ENCODE measurements at places on chromosomes 6 and 20.

DNA sequence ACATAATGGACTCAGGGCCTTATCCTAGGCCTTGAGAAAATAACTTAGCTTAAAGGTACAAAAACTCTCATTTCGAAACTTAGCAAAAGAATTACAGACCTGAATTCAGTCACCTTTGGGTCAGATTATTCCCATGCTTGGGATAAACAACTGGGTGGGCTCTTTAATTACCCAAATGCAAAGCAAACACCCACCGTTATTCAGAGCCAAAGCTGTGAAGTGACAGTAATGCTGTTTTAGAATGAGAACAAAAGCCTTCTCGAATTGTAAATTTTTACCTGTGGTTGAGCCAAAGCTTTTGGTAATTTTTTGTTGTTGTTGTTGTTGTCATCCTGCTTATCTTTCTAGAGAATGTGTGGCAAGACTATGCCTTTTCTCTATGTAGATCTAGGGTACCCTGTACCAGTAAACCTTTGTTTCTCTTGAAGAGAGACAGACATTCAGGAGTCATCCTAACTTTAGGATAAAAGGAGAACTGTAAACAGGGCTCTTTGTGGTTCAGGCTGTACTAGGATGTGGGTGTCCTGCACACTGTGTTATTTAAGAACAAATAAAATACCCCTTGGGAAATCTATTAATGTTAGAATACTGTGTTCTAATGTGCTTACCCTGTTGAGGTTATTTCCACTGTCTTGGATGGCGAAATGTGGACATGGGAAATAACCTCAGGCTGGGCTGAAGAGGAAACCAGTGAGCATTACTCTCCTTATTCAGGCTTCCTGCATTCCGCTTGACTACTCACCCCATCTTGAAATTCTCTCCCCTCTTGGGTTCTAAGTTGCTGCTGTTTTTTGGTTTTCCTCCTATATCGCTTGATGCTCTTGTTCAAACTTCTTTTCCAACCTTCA is 480.7 kb downstream of the CD83 start:
- no peak for DNase-seq

GRCh38 chr6:41167173-41167963 is 4.5 kb upstream of the TREM2 start:
- no peak for DNase-seq

DNA sequence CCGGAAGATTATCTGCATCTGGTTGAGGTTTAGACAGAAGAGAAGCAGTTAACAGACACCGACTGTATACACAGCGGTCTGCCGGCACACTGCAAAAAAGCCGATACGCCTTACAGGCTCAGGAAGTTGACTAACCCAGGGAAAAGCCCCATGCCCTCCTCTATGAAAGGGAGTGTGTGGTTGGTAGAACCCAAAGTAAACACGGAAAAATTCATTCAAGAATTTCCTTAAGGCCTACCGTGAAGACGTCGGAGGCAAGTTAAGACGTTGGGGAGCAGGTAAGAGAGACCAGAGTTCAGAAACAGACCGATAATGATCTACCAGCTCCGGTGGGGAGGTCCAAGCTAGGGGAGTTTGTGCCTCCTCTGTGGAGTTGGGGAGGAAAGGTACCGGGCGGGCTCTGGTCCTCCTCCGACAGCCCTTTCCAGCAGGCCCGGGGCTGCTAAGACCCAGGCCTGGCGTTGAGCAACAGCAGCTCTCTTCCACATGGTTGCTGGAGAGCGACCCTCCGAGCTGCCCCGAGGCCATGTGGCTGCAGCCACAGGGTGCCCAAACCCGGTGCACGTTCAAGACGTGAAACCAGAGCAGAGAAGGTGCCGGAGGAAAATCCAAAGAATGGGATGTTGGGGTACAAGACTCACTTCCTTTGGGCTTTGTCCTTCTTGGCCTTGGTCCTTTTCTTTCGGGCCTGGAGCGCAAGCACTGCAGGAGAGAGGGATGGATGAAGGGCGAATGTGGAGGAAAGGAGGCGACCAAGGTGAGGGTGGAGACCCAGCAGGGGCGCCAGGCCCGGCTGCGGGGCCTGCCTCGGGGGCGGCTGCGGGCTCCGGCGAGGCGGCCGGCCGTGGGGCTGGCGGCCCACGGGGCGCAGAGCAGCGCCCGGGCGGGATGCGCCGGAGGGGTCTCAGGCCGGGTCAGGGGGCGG is 809 bp downstream of the SRPK1 start:
- DNase-seq: no peak

- no peak for DNase-seq
These were observed 164.2 kb upstream of the ATXN1 start for GRCh38 chr6:16925461-16925860.

- no peak for DNase-seq
These were observed 6.8 kb upstream of the SNHG17 start for GRCh38 chr20:38441916-38442315.

GRCh38 chr6:125550892-125551291 is 198.5 kb upstream of the HEY2 start:
- no peak for DNase-seq

DNA sequence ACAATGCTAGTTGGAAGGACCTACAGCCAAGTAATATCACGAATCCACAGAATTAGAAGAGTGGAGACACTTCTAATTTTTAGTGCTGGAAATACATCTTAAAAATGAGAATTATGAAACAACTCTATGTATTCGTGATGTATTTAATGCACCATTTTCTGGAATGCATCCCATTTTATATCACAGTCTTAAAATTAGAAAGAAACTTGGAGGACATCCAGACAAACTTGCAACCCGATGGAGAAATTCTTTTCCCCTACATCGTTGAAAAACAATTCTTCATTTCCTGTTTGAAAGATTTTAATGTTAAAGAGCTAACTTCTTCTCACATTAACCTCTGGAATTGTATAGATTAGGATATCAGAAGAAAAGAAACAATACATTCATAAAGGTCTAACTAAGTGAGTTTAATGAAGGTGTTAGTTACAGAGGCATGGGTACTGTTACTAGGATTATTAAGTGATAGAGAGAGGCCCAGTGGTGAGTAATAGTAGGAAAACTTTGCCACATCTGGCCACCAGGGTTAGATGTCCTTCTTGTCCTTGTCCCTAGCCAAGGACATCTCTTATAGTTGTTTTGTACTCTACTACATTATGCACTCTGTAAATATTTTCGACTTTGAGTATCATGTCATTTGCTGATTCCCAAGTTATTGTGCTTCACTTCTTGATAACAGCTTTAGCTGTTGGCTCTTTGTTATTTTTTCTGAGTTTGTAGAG is 502.4 kb upstream of the PTCHD4 start:
- no peak for DNase-seq

DNA sequence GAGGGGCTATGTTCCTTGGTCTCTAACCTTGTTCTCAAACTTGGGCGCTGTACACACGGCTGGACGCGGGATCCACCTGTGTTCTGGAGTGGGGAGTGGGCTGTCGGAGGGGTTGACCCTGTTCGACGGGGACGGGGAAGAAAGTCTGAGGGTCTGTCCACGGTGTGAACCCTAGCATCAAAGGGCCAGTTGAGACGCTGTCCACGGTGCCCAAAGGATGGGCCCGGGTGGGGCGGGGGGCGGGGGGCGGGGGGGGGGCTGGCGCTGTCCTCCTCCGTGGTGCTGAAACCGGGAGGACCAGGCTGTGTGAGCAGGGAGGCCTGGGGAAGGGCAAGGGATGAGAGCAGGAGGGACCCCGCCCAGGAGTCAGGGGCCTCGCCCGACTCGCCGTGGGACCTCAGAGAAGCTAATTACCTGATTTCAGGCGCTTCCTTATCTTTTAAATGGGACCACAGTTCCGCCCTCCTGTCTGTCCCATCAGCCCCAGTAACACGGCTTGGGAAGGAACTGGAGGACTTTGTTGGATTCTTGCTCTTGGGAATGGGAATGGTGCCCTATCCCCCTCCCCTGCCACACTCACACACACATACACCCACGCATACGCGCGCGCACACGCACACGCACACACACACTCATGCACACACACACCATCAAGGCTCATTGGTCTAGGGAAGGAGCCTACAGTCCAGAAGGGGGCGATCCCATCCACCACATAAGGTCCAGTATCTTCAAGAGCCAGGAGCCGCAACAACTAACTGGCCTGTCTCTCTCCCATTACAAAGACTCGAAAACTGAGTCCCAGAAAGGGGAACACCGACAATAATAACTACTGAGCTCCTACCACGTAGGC is 1.0 kb upstream of the VSTM2L start:
- DNase-seq: no peak

DNA sequence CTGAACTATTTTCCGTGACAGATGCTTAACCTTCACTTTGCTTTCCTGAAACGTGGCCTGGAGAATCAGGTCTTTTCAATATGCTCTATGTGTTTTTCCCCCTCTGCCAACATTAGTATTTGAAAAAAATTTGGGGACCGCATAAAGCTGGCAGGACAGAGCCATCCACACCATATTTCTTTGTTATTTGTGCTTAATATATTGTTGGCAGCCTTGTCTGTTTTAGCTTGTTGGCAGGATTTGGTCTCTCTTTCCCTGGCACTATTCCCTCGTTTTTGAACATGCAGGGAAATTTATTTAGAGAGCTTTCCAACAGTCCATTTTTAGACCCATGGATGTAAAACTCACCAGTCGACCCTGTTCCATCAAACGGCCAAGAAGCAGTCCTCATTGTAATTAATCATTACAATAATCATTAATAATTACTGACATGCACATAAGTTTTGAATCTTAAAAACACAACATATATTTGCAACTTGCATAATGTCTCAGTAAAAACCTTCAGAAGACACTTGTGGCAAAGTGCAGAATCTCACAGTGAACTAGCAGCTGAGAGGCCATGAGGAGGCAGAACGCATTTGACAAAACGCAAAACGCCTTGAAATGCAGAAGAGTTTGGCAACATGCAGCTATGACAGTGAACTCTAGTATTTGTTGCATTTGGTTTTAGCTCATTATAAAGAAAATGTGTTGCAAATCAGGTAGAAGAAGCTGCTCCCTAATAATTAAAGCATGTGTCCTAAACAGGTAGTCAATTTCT is 514.2 kb downstream of the C6orf118 start:
- no peak for DNase-seq

GRCh38 chr6:70281923-70282311 is 21.0 kb downstream of the COL9A1 start:
- no peak for DNase-seq

- DNase-seq: no peak
These were observed 42.4 kb downstream of the SSR1 start for GRCh38 chr6:7270320-7271204.

DNA sequence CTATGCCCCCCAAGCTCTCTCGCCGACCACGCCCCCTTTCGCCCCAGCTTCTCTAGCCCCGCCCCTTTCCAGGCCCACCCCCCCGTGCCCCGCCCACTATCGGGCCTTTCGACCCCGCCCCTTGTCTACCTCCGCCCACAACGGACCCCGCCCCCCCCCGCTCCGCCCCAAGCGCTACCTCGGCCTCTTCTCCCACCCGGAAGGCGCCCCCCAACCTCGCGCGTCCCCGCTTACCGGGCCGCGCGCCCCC is 200 bp downstream of the ZBTB22 start:
- DNase-seq: no peak

- no peak for DNase-seq
These were observed 289.6 kb downstream of the RIMS1 start for GRCh38 chr6:72175916-72176315.

DNA sequence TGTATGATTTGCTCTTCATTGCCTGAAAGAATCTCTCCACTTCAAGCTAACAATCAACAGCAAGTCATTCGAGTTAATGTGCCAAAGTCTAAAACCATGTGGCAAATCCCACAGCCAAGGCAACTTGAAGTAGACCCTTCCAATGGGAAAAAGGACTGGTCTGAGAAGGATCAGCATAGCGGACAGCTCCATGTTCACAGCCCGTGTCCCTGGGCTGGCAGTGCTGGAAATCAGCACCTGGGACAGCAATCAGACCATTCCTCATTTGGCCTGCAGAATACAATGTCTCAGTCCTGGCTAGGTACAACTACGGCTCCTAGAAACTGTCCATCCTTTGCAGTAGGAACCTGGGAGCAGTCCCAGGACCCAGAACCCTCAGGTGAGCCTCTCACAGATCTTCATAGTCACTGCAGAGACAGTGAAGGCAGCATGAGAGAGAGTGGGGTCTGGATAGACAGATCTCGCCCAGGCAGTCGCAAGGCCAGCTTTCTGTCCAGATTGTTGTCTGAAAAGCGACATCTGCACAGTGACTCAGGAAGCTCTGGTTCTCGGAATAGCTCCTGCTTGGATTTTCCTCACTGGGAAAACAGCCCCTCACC is 1.1 kb downstream of the GJA10 start:
- no peak for DNase-seq

GRCh38 chr6:126252154-126252553 is 87.8 kb upstream of the CENPW start:
- DNase-seq: no peak

GRCh38 chr6:42907336-42907735 is 8.5 kb upstream of the PTCRA start:
- DNase-seq: no peak

- DNase-seq: no peak
These were observed 294.2 kb downstream of the FOXC1 start for GRCh38 chr6:1903780-1904465.

DNA sequence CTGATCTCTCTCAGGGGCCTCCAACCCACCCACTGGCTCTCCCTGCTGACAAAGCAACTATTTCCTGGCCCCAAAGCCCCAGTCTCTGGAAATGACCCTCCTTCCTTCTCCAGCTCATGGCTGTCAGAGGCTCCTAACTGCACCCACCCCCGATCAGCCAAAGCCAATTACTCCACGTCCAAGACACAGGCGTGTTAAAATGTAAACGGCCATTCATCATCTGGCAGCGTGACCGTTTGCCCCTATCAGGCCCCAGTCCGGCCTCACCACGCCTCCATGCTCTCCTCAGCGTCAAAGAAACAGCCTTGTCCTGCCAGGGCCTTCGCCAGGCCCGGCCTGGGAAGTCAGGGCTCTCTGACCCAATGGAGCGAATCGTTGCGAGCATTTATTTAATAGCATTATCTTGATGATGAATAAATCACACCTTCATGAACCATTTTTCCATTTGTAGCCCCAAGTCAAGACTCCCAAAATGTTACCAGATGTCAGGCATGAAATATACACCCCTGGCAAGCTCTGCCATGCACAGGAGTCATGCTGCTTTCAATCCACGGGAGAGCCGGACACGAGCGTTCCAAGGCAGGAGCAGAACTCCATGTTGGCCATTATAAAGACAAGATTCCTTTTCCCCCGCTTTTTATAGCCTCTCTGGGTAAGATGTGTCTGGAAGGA is 17.7 kb downstream of the RIPOR3 start:
- DNase-seq: no peak

- DNase-seq: no peak
These were observed 18.7 kb downstream of the PROCR start for GRCh38 chr20:35190556-35190955.

Measured in GOT3 (cell line).